Fibroblast of skin of left quadriceps (primary cell): ENCODE measurements at places on chromosomes 13 and 19.

- DNase-seq = no peak
Observed at GRCh38 chr13:76036176-76036575, 400.0 kb downstream of the LMO7 start.

- peak; percentile 51 for DNase-seq
Observed at GRCh38 chr13:94061301-94061700, 418.2 kb downstream of the DCT start.

- no peak for DNase-seq
Observed at GRCh38 chr13:36746051-36746450, 72.2 kb downstream of the SERTM1 start.

DNA sequence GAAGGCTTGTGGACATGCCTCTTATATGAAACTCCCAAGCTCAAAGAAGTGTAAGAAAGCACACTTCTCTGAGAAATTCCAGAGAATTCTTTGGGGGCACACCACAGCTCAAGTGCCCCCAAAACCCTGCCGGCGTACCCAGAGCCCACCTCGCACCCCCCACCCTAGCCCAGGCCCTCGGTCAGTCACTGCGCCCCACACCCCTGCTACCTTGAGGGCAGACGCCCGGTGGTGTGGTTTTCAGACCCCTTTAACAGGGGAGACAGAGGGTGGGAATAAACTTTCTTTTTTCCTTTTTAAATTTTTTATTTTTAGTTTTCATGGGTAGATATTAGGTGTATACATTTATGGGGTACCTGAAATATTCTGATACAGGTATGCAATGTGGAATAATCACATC lies 29.5 kb downstream of the PEPD start:
- no peak for DNase-seq

DNA sequence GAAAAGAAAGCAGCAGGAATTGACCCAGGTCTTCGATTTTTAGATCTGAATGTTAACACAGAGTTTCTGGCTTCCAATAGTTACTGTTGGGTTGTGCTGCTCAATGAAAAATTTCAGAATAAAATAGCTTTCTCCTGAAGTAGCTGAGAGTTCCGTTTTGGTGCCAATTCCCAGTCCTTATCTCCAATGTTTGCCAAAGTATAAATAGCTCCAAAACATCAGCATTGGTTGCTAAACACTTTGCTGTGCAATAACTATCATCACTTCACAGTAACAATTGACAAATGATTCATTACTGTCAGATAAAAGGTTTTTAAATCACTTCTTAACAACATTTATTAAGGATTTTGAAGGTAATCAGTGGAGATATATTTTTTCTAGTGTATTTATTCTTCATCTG lies 446.0 kb downstream of the PCDH20 start:
- no peak for DNase-seq

GRCh38 chr13:99974296-99974938 lies 2.9 kb upstream of the ZIC5 start:
- DNase-seq = no peak

DNA sequence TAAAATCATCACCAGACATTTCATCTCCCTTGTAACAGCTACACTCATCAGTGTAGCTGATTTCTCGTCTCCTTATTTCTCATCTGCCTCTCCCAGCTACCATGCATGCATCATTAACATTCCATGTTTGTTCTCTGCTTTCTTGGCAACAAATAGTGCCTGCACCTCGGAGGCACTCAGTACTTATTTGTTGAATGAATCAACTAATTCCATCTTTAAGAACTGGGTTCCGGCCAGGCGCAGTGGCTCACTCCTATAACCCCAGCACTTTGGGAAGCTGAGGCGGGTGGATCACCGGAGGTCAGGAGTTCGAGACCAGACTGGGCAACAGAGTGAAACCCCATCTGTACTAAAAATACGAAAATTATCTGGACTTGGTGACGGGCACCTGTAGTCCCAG lies 63.9 kb upstream of the GTF3A start:
- DNase-seq = no peak

- DNase-seq = no peak
Observed at GRCh38 chr13:52670726-52671125, 18.1 kb downstream of the SUGT1 start.

GRCh38 chr19:19427944-19428343 lies 22.5 kb downstream of the GATAD2A start:
- no peak for DNase-seq

DNA sequence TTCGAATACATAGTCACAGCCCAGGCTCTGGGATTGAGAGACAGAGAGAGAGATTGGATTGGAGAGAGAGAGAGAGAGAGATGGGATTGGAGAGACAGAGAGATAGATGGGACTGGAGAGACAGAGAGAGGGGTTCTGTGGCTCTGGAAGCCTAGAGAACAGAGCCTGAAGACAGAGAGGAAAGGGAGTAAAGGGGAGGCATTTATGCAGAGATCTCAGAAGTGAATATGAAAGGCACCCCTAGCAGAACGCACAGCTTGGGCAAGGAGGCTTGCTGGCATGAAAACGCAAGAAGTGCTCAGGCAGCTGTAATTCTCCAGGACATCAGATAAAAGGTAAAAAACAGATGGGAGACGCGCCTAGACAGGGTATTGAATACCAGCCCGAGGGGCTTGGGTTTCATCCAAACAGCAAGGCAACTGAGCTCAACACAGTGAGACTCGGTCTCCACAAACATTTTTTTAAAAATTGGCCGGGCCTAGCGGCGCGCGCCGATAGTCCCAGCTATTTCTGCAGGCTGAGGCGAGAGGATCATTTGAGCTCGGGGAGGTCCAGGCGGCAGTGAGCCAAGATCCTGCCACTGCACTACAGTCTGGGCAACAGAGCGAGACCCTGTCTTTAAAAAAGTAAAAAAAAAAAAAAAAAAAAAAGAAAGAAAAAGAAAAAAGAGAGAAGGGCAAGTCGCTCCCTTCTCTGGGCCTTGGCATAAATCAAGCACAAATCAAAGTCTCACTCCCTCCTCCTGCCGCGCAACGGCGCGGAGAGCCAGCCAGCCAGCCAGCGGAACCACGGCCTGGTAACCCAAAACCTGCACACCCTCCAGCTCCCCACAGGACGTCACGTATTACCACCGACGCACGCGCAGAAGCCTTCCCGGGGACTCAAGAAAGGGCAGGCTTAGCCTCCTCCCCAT lies 774 bp upstream of the PPP2R1A start:
- no peak for DNase-seq

DNA sequence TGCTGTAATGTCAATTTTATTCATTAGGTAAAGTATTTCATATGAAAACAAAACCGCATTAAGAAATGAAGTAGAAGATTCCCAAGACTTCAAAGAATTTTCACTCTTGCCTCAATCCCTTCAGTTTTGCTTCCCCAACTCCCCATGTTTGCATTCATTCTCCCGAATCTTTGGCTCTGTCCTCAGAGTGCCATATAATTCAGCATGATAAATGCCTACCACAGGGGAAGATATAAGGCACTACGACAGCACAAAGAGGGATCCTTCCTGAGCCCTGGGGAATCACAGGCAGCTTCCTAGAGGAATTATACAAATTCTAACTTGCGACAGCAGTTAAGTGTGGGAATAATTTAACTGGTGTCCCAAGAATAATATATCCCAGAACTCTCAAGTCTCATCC lies 68.5 kb downstream of the TSC22D1 start:
- DNase-seq = peak; percentile 37

DNA sequence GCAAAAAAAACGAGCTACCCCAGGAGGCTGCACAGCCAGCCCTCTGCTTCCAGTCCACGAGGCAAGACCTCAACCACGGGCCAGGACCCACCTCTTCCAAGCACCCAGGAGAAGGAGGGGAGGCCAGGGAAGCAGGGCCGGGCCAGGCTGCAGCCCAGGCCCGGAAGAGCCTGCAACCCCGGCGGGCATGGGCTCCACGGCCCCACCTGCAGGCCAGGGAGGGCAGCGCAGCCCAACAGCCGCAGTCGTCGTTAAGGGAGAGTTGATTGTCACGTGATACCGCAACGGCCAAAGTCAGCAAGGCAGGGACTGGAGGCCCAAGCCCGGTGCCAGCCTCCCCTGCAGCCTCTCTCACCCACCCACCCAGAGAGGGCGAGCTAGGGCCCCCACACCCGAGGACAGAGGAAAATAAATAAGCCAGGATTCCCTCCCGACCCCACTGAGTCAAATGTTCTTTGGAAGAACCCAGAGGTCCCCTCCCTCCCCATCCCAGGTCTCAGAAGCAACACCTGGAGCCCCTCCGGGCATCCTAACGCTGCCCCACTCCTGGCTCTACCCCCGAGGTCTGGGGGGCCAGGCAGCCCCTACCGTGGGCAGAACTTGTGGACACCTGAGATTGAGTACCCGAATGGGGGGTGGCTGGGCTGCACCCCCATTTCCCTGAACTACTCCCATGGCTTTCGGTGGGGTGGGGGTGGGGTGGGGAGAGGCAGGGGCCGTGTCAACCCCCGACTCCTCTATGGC lies 5.2 kb upstream of the REXO1 start:
- DNase-seq = peak; percentile 41

GRCh38 chr19:54017261-54017660 lies 25.8 kb downstream of the CACNG6 start:
- DNase-seq = no peak
